ENCODE measurements at places on chromosomes 6 and 20. TPM values are rescaled to one million over a fixed set of nuclear protein-coding genes. Genes with fewer than 3 reads are reported as not detected.

DNA sequence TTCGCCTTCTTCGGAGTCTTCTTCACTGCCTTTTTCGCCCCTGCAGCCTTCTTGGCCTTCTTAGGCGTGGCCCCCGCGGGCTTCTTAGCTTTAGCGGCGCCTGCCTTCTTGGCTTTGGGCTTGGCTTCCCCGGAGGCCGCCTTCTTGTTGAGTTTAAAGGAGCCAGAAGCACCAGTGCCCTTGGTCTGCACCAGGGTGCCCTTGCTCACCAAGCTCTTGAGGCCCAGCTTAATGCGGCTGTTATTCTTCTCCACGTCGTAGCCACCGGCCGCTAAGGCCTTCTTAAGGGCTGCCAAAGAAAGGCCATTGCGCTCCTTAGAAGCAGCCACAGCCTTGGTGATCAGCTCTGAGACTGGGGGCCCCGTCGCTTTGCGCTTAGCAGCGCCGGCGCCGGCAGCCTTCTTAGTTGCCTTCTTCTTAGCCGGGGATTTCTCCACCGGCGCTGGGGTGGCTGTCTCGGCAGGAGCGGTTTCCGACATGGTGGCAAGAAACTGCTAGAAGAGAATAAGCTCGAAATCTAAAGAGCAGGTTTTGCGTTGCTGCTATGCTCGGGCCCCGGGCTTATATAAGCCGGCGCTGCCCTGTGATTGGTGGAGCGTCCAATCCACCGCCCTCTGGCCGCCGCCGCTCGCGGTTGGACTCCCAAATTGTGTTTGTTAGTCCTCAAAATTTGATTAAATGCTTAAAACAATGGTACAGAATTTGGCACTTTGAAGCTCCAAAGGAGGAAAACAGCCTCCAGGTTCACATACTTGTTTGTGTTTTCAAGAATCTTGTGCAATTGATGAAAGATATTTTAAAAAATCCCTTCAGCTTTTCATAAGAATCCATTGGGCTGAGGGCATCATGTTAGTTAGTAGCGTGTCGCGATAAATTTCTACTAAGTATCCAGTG lies 44.9 kb downstream of the OR2B2 start:
- H3K4me3 ChIP-seq = peak overlapping the region; percentile 91
- peak; percentile 91 for DNase-seq
- H3K4me1 ChIP-seq = peaks cover 36% of the 10 kb centered on the region
- peak overlapping the region; percentile 98 for H3K27ac ChIP-seq
- H3K27me3 ChIP-seq = no peaks in the 10 kb centered on the region

Gene HS3ST5
- not detected for total RNA-seq

DNA sequence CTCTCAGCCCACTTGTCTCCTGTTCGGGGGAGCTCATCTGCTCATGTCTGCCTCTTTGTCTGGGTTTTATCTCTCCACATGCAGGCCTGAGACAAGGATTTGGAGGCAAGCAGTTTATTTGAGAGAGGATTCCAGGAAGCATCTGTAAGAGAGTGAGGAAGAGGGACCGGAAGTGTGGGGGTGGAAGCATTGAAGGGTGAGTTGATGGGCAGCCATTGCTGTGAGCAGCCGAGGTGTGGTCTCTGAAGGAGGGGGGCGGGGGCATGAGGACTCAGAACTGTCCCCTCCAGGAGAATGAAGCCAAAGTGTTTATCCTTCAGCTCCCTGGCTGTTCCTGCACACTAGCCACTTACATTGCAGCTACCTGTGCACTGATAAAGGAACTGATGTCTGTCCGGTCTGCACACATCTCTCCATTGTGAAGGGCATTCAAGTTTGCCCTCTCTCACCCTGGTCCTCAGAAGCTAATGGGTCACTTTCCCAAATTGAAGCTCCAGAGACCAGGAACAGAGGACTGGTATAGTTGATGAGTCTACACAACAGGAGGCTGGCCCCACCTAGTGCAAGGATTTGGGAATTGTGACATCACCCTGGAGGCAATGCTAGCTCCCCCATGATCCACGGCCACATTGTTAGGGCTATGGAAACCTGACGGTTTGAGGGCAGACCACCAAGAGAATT lies 100.5 kb upstream of the FOXA2 start:
- H3K27ac ChIP-seq = no peak overlapping the region
- H3K4me3 ChIP-seq = no peak overlapping the region
- no peak for DNase-seq
- no peaks in the 10 kb centered on the region for H3K4me1 ChIP-seq

Gene SFTA2
- not detected for total RNA-seq
